ENCODE measurements at places on chromosomes 4 and X.

DNA sequence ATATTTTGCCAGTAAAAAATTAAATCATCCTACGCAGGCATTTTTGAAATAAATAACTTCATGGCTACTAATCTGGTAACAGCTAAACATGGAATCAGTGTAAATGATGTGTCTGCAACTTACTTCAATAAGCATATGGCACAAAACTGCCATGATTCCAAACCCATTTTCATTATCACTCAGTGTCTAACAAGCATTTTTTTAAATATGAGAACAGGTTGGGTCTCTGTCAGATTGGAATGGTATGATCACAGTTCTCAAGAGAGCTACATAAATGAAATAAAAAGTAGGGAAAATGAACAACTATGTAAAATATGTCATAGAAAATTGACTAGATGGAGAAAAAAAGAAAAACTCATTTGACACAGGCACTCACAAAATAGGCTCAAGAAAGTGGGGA is 476.9 kb upstream of the NWD2 start:
- DNase-seq = no peak

GRCh38 chr4:46894826-46895225 is 14.2 kb downstream of the COX7B2 start:
- peak; percentile 0 for DNase-seq

DNA sequence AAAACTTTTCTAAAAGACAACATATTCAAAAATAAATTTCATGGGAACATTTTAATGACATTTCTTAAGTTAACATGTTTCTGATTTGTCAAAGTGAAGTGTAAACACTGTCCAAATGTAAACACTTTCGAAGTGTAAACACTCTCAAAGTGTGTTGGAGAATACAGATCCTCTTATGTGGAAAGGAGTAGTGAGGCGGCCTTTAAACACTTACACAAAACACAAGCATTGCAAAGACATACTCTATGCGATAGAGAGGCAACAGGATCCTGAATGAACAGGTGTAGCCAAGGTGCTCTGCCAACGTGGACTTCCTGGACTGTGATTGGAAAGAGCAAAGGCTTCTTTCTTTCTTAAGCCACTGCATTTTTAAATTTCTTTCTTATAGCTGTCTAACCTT is 62.7 kb upstream of the PGM2 start:
- peak; percentile 5 for DNase-seq

GRCh38 chr4:135354876-135355275 is 1153.3 kb upstream of the PABPC4L start:
- no peak for DNase-seq

- DNase-seq = no peak
Observed at GRCh38 chr4:27973056-27973455, 1112.4 kb downstream of the STIM2 start.

DNA sequence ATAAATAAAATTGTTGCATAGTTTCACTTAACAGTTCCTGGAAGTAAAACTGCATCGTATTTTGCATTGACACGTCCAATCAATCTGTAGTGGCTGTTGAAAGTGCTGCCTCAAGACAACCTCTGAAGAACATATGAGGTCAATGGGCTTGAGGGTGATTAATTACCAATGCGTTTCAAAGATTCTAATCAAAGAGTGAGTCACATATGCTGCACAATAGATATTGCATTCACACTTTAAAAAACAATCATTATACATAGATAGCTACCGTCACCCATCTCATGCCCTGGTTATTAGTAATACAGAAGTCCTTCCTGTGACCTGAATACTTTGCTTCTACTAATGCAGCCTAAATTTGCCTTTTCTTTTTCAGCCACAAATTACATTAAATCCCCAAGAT is 743.3 kb upstream of the SLIT2 start:
- no peak for DNase-seq

DNA sequence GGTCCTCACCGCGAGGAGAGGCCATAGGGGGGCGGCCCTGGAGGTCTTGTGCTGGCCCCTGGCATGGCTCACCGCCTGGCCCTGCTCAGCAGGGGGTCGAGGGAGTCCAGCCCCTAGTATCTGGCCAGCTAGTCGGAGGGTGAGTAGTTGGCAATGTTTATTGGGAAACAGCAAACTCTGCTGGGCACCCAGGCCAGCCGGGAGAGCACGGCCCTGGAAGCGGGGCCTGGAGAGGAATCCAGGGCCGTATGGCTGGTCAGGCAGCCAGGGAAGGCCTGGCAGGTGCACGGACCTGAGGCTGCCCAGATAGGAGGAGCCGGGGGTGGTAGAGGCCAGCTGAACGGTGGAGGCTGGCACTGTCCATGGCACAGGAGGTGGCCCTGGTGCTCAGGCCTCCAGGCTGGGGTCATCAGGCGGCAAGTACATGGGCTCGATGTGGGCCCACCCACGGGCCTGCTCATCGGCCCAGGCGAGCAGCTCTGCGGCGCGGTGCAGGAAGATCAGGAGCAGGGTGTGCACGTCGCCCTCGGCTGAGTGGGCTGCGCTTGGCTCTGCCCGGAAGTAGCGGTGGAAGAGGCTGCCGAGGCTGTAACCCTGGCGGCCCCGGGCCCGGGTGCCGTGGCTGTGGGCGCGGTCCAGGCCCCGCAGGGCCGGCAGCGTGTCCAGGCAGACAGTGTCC is 1.4 kb downstream of the TREX2 start:
- DNase-seq = no peak

DNA sequence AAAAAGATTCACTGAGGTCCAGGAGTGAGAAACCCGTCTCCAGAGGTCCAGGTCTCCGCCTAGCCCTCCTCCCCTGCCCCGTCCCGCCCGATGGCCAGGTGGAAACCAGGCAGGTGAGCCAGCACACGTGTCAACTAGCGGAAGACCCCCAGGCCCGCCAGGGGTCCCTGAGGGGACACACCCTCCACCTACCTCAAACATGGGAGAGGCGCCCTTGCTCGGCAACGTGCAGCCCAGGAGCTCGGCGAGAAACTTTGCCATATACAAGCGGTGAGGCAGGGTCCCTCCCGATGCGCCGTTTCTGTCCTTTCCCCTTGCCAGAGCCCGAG is 330.0 kb downstream of the HNRNPD start:
- no peak for DNase-seq

DNA sequence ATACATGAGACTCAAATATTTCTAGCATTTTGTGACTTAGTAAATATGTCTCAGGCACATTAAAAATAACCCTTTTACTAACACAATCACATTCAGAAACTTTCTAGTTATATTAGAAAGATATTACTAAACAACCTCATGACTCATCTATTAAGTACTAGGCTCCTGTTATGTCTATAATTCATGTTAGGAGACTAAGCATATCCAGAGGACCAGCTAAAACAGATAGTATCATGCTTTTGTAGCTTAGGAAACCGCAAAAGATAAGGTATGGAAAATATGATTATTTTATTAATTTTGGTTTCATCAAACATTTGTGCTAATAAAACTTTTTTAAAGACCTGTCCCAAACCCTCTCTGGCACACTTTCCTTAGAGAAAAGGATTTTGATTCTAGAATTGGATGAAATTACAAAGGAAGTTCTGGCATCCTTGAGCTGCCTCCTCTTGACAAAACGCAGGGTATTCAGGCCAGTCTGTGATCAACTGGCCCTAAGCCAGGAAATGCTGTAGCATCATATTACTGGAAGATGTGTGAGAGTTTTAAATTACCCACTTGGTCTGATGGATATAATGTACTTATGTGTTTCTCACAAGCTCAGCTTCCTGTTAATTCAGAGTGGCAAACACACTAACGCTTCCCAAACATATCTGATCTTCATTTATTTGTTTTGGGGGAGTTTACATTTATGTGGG is 60.4 kb downstream of the NRK start:
- DNase-seq = peak; percentile 0

DNA sequence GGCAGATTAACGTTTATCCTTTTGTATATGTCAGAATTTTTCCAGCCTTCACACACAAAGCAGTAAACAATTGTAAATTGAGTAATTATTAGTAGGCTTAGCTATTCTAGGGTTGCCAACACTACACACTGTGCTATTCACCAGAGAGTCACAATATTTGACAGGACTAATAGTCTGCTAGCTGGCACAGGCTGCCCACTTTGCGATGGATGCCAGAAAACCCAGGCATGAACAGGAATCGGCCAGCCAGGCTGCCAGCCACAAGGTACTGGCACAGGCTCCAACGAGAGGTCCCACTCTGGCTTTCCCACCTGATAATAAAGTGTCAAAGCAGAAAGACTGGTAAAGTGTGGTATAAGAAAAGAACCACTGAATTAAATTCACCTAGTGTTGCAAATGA is 94.8 kb downstream of the TET2 start:
- no peak for DNase-seq

DNA sequence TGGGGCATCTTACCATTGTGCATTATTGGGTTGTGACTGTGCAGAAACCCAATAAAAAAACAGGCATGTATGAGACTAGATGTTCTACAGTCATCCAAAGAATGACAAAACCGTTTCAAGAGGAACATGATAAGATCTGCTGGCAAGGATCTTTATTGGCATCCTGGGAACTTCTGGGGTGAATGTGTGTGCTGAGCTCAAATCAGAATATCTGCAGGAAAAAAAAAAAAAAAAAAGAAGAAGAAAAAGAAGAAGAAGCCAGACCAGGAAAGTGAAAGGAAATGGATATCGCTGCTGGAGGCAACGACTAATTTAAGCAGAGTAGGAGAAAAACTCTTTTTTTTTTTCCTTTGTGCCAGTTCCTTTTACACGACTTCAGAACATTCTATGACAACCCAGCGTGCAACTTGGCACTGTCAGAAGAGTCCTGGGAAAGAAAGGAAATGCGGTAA is 484.2 kb upstream of the BOD1L1 start:
- DNase-seq = no peak

DNA sequence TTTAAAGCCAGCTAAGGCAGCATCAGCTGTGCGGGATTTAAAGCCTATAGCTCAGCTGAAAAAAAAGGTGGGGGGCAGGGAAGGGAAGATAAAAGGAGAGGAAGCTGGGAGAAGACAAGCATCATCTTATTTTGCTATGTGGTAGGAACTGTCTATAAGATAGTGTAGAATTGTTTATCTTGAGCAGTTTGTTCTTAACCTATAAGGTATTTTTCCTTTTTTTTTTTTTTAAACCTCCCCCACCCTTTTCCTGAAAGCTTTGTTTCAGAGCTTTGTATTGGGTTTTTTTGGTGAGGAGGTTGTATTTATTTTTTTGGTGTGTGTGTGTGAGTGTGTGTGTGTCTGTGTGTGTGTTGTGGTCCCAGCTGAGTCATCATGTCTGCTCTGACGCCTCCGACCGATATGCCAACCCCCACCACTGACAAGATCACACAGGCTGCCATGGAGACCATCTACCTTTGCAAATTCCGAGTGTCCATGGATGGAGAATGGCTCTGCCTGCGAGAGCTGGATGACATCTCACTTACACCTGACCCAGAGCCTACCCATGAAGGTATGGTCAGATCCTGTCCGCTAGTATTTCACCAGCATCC is 531 bp downstream of the RUFY3 start:
- DNase-seq = peak; percentile 14

DNA sequence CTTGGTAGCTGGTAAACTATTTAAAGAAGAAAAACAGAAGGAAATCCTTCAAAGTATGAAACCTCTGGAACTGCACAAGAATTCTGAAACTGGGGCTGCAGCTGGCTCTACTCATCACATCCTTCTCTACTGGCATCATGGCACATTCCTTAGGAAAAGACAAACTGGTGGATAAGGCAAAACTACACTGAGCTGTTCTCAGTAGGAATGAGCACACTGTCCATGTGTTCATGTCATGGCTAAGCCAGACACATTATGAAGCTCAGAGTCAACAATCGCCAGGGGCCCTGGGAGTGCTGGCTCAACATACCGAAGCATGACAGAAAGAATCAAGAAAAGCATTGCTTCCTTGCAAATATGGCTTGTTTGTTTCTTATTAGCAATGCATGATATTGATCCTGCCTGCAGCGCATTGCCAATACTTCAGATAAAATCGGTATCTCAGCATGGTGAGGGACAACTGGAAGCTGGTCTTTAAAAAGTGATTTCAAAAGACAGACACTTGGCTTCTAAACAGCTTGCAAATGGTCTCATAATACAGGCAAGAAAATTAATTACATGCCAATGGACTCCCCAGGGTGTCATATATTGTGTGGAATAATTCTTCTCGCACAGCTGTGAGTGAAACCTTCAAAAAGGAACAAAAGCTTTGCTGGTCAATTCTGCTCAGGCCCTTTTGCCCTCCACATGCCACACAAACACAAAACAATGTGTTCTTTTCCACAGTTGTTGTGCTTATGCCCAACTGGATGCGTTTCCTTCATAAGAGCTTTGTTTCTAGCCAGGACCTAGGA is 300.2 kb upstream of the VCX start:
- DNase-seq = peak; percentile 57

DNA sequence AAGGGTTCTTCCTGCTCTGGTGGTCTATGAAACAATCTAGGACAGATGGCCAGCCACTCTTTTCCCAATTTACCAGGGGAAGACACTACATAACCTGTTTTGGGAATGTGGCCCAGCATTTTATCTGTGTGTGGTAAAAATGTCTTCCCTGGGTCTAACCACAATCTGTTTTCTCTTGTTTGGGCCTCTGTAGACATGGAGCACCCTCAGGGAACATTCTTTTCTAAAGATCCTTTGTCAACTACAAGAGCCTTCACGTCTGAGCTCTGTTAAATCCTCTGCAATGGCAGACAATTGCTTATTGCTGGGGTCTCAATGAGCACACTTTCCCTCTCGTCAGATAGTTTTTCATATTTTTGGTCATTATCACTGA is 35.5 kb downstream of the PLAC1 start:
- DNase-seq = no peak

GRCh38 chrX:30373479-30373878 is 64.3 kb upstream of the NR0B1 start:
- no peak for DNase-seq

GRCh38 chrX:23185951-23186350 is 148.7 kb upstream of the PTCHD1 start:
- DNase-seq = no peak

DNA sequence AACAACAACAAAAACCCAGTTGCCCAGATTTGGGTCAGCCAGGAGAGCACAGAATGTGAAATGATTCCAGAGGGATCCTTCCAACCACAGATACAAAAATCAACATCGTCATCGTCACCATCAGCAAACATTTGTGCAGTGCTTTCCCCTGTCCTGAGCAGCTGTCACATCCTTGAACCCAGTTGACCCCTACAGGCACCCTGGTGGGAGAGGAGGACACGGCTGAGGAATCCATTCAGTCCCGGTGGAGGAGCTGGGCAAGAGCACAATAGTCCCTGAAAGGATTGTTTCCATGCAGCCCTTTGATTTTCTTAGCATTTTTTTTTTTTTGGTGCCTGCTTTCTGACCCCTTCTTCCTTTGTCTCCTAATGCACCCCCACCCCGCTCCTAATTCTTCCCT is 37.1 kb upstream of the STX18 start:
- peak; percentile 40 for DNase-seq

GRCh38 chr4:7466904-7467303 is 32.2 kb upstream of the PSAPL1 start:
- DNase-seq = no peak

- no peak for DNase-seq
Observed at GRCh38 chrX:23826653-23827052, 43.7 kb downstream of the SAT1 start.

DNA sequence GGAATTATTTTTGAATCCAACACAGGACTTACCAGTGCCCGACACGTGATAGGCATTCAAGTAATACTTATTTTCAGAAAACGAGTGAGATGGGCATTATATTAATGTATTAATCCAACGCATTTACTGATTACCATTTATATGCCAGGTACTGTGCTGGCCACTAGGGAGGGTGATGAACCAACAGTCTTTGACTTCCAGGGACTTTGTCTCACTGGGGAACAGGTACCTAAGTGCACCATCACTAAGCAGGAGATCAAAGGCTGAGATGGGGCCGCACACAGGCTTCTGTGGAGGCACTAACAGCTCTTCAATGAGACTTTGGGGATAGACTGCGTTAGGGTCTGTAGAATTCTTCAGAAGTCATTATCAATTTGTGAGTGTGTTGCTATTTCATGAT is 5.7 kb upstream of the TADA2B start:
- DNase-seq = no peak
